ENCODE measurements at places on chromosomes 3 and 15.

DNA sequence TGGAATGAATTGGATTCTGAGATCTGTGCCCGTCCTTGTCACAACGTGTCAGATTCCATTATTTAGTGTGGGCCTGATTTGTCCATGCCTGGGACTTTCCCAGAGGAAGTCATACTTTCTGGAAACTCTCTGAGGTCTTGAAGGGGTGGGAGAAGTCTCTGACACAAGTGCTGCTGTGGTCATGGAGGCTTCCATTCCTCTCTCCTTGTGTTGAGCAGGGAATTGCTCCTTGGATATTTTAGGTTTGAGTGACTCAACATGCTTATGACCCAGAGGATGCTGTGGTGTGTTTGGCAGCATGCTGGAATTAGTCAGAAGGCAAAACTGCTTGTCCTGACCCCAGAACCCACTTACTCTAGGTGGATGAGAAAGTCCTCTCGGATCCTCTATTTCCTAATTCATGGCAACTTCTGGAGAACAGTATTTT is 132.1 kb downstream of the LPP start:
- peak; percentile 98 for DNase-seq

DNA sequence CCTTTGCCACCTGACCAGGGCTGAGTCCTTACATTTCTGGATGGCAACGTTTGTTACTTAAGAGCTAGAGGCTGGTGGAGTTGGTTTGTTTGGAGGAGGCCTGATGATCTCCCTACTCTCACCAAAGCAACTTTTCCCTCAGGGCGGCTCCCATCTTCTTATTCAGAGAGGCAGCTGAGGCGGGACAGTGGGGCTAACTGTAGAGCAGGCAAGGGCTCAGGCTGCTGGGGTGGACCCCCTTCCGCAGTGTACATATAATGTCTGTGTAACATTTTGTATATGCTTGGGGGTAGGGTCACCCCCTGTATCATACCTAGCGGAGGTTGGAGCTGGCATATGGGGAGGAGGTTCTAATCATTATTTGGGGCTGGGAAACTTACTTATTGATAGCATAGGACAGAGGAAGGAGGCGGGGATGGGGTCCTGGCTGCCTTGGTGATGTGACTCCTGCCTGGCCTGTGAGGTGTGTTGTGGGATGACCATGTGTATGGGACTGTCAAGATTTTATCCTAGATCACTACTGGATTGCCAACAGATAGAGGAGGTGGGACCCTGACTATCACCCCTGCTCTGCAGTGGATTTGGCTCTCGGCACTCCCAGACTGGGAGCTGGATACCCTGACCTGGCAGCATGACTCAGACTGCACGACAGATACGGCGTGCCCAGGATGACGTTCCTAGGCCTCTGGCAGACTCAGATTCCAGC is 52.5 kb upstream of the UBE2Q2 start:
- DNase-seq, result no peak

- no peak for DNase-seq
These were observed 13.7 kb downstream of the C3orf62 start for GRCh38 chr3:49263159-49263889.

DNA sequence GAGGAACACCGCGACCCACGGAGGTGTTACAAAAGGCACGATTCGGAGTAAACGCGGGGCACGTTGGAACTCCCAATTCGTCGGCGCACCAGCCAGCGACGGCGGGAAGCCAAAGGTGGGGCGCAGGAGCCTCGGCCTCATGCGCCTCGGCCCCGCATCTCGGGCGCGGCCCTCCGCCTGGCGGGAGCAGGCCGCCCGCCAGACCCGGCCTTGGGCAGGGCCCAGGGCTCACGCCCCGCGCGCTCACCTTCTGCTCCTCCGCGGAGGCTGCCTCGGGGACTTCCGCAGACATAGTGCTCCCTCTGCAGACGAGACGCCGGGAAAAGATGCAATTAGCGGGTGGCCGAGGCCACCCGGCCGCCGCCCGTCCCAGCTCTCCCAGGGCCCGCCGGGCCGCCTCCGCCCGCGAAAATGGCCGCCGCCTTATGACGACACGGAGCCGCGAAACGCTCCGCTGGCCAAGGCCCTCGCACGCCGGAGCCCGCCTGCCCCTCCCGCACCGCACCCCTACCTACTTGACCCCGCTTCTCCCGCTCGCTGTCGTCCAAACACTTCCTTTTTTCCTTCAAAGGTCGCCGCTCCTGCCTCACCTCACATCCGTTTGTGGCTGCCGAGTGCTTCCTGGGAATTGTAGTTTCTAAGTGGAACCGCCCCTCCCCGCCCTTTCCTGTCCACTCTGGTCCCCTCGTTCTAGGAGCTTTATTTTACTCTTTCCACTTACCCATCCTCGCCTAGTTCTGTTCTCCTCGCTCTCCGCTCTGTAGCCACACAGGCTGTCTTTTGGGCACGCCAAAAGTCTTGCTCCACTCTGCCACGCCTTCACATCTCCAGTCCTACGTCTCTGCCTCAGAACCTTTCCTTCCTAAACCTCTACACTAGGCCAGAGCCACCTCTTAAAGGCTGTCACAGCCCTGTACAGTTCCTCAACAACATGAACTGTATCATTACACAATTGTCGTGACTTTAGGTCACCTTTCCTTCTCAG is at the start of gene ARPP19:
ARPP19 (minus strand) TSS at position 430 of the 985 bp plus-strand sequence; CDS start at position 292, 138 bp downstream.
- DNase-seq, result peak; percentile 91

DNA sequence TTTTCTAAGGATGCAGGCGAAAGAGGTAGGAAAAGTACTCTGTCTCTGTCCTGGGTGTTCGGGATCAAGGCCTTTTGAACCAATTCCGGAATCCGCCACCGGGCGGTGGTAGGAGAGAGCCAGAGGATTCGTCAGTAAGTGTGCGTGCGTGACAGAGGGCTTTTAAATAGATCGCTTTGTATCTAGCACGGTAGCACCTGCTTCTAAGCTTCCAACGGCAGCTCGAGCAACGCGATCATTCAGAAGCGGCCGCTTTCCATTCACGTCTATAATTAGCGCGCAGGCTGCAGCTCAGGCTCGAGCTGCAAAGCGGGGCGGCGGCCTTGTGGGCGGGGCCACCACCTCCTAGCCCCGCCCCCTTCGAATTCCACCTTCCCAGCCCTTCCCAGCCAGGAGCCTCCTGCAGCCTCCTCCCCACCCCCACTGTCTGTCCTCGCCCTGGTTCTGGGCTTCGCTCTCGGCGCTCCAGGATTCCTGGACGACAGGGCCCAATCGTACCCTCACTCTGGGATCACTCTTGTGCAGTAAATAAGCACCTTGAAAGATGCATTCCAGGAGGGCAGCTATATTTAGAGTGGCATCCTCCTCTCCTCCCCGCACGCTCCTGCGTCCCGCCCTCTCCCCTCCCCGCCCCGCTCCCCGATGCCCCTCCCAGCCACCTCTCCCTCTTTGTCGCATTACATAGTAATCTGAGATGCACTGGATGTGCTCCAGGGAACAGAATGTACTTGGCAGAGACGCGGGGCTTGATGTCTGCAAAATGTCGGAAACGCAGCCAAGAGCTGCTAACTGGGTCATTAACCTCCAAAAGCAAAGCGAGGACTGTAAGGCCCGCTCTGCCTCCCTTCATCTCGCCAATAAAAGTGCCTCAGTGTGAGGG is 224.1 kb upstream of the TPRG1 start:
- peak; percentile 99 for DNase-seq

GRCh38 chr3:171458071-171458863 is 1.9 kb downstream of the TNIK start:
- DNase-seq, result no peak

DNA sequence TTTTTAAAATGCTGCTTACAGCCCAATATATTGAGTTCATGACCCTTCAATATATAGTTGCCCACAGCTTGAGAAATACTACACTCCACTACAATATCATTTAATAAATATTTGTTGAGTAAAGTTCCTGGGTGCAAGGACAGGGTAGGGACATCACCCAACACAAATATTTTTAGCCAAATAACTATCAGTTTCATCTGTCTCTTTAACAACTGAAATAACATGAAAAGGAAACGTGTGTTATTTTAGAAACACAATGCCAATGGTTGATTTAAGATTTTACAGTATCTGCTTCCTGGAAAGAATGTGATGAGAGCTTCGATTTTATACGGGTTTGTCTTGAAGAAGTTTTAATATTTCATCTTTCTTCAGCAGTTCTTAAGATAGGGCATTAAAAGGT is 67.7 kb upstream of the CDV3 start:
- no peak for DNase-seq

- no peak for DNase-seq
These were observed 129.6 kb downstream of the CTNNB1 start for GRCh38 chr3:41328926-41329325.

GRCh38 chr15:40762919-40763800 is 708 bp upstream of the GCHFR start:
- DNase-seq, result peak; percentile 45

DNA sequence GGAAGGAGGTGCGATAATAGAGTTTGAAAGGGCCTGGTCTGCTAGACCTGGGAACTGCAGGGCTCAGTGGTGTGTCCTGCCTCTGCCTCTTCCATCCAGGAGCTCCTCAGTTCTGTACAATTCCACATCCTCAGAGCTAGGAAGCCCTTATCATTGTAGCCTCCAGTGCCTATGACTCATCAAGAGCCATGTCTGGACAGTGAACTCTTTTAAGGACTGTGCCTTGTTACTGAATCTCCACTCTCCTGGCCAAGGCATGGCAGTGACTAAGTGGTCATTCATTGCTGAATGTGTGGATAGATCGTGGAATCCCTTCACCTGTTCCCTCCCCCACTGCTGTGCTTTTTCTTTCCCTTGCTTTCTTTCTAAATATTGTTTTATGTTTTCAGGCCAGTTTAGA is 2.9 kb downstream of the TIMP4 start:
- DNase-seq, result peak; percentile 83

DNA sequence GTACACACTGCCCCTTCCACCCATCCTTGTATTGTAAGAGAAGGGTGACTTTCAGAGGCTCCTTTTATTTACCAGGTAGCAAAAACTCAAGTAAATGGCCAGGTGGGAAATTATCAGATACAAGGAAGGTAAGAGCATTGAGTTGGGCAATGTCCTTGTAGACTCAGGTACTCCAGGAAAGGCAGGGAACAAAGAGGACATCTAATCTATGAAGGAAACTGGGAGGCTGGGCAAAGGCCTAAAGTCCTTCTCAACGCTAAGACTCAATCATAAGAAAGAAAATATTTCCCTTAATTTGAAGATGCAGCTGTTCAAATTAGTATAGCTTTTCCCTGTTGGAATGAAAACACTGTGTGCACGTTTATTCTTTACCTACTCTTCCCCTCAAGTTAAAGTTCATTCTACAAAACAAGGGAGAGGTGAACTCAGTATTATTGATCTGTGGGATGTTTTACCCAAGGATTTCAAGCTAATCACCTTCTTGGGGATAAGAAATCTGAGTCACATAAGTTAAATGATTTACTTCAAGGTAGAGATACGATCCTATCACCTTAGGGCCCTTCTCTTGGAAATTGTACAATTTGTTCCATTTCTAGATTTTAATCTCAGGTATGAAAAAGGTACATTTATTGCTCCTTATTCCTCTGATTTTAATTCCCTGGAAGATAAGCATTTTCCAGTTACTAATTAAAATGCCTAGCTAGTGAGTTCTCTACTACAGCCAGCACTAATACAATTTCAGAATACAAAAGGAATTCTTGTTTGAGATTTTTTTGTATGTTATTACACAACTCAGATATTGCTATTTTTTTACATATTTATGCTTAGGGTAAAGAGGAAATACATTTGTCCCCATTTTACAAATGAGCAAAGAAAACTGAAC is 80.6 kb downstream of the PLD1 start:
- DNase-seq, result no peak

GRCh38 chr15:95864467-95864886 is 466.0 kb upstream of the NR2F2 start:
- peak; percentile 41 for DNase-seq

- DNase-seq, result peak; percentile 45
These were observed 268.0 kb downstream of the LPP start for GRCh38 chr3:188421836-188422540.

- DNase-seq, result no peak
These were observed 19.4 kb downstream of the IDH3A start for GRCh38 chr15:78168608-78169007.

DNA sequence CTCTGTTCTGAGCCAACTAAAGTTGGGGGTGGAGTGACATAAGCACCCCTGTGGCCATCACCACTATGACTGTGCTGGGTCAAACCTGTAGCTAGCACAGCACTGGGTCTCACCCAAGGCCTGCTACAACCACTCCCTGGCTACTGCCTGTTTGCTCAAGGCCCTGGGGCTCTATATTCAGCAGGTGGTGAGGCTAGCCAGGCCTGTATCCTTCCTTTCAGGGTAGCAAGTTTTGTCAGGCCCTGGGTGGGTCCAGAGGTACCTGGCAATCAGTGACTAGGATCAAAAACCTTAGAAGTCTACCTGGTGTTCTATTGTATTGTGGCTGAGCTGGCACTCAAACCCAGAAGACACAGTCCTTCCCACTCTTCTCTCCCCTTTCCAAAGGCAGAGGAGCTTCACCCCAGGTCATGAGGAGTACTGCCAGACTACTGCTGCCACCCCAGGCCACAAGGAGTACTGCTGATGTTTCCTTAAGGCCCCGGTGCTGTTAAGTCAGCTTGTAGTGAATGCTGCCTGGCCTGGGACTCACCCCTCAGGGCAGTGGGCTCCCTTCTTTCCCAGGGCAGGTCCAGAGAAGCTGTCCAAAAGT is 170.8 kb downstream of the IGSF11 start:
- no peak for DNase-seq

DNA sequence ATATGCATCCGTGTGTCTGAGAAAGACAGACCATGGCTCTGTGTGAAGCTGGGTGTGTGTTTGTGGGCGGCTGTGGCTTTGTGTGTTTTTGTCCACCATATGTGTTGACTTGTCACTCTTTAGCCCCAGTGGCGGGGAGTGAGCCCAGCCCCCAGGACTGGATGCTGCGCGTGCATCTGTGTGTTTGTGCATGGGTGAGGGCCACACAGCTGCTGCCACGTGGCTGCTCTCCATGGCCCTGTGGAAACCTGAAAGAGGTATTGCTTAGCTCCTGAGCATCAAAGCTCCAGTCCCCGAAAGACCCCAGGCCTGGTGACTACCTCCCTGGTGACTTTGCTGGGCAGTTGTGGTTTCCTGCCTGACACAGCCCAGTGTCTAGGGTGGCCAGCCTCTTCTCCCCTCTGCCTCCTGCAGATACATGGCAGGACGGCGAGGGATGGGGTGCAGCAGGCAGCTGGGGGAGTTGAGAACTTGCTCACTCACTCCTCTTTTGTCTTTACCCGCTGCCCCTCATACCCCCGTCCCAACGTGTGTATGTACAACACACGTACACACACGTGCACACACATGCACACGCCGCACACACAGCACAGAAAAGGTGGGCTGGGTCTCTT is 6.5 kb downstream of the EPHB3 start:
- no peak for DNase-seq

- no peak for DNase-seq
These were observed 499.9 kb upstream of the LMCD1 start for GRCh38 chr3:8001712-8002111.

DNA sequence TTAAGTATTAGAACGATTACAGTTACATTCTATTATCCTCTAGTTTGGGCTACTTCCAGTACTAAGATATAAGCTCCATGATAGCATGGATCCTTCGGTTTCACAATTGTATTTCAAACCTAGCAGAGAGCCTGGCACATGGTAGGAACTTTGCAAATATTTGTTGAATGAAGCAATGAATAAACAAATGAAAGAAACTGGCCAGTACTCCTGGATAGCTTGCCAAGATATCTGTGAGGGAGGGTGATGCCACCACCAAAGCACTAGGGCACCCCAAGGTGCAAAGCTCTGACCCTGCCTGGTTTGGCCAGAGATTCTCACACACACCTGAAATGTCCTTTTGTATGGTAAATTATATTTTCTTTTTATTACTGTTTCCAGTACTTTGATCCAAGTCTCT is 44.3 kb upstream of the PLAAT1 start:
- DNase-seq, result no peak

Data from myocyte (in vitro differentiated cells).